Astrocyte of the cerebellum (primary cell): ENCODE measurements at places on chromosomes 12 and 14.

DNA sequence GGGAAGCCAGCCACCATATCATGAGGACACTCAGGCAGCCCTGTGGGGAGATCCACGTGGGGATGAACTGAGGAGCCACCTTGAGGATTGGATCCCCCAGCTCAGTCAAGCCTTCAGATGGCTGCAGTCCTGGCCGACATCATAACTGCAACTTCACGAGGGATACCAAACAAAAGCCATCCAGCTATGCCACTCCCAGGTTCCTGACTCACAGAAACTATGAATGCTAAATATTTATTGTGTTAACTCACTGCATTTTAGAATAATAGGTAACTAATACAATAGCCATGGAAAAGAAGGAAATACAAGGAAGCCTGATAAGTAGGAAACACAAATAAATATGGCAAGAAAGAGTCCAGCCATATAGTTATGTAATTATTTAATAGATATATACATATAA, 42.1 kb upstream of the FAM222A start:
- DNase-seq, result no peak

GRCh38 chr12:99605-100004, 33.0 kb downstream of the IQSEC3 start:
- DNase-seq, result no peak

GRCh38 chr12:115149279-115149678, 465.3 kb upstream of the TBX3 start:
- DNase-seq, result no peak

DNA sequence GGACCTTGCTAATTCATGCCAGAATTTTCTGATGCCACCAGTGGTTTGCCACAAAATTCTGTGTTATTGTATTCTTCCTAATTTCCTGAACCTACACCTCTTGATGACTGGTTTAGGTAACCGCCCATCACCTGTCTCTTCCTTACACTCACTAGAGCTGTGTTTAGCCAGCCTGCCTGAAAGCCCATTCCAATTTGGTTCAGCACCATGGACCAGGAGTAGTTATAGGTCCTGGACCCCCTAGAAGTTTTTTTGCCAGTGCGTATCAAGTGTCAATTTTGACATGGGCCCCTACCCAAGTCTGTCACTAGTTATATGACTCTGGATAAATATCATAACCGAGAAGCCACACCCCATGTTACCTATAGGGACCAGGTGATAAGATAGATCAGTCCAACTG, 94.0 kb upstream of the NAP1L1 start:
- no peak for DNase-seq

DNA sequence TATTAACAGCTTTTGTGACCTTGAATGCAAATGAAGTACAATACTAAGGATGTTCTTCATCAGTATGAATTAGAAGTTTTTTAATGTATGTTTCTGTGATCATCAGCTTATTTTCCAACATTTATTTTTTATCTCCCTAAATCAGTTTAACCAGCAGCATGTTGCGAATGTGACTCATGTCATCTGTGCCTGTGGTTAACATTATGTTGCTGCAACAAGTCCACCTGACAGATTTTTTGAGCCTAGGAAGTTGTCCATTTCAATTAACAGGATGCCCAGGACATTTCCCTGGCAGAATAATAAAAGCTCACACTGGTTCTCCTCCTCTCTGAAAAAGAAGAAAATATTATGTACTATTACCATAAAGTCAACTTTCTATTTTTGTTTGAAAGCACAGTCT, 155.5 kb downstream of the SYT1 start:
- no peak for DNase-seq

GRCh38 chr12:105850103-105850968, 288.4 kb downstream of the NUAK1 start:
- DNase-seq, result no peak

GRCh38 chr12:27226407-27226929, 17.6 kb upstream of the STK38L start:
- DNase-seq, result no peak

DNA sequence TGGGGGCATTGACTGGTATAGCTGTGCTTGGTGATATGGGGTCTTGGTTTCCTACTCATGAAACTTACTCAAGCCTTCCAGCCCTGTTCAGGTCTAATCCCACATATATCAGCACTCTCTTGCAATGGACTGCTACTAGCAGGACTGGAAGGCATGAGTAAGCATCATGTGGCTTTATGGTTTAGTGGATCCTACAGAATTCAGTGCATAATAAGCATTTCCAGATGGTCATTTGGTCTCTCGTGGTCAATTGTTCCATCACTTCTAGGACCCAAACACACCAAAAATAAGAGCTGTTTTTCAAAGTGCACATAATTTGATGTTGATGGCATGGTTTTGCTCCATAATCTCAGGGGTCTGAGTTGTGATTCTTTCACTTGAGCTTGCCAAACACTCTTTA, 114.4 kb downstream of the LMNTD1 start:
- DNase-seq, result peak; percentile 74

DNA sequence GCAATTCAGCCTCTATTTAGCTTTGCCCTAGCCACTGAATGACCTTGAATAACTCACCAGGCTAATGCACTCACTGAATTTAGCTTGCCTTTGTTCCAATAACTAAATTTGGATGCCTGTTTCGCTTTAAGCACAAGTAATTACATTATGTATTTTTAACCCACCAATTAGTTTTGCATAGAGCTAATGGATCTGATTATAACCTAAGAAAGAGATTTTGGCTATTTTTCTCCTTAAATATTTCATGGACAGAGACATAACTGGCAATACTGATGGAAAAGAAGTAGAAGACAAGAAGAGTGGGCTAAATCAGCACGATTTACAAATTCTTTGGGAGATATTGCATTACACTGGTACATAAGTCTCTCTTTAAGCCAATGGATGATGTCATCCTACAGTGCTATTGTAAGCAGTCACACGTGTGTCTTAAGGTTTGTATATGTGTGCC, 85.7 kb downstream of the AKAP6 start:
- no peak for DNase-seq

GRCh38 chr12:56631790-56632700, 1.9 kb upstream of the BAZ2A start:
- no peak for DNase-seq

GRCh38 chr12:65881348-65881961, 57.2 kb downstream of the HMGA2 start:
- DNase-seq, result no peak

GRCh38 chr12:121467638-121468498, 68.0 kb downstream of the RNF34 start:
- no peak for DNase-seq

DNA sequence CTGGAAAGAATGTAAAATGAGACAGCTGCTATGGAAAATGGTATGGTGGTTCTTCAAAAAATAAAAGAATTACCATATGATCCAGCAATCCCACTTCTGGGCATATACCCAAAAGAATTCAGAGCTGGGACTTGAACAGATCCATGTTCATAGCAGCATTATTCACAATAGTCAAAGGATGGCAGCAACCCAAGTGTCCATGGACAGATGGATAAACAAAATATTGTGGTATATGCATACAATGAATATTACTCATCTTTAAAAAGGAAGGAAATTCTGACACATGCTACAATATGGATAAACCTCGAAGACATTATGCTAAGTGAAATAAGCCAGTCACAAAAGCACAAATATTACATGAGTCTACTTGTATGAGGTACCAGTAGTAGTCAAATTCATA, 9.1 kb downstream of the RAB2B start:
- DNase-seq, result peak; percentile 89

- no peak for DNase-seq
These were observed 1.8 kb downstream of the C1R start for GRCh38 chr12:7090222-7090998.

- DNase-seq, result no peak
These were observed 185.2 kb downstream of the SLC2A13 start for GRCh38 chr12:39920647-39921046.
